DND-41 (cell line): ENCODE measurements at places on chromosomes 13 and 19.

GRCh38 chr13:27770809-27771208, 21.5 kb upstream of the GSX1 start:
- peak; percentile 54 for DNase-seq

DNA sequence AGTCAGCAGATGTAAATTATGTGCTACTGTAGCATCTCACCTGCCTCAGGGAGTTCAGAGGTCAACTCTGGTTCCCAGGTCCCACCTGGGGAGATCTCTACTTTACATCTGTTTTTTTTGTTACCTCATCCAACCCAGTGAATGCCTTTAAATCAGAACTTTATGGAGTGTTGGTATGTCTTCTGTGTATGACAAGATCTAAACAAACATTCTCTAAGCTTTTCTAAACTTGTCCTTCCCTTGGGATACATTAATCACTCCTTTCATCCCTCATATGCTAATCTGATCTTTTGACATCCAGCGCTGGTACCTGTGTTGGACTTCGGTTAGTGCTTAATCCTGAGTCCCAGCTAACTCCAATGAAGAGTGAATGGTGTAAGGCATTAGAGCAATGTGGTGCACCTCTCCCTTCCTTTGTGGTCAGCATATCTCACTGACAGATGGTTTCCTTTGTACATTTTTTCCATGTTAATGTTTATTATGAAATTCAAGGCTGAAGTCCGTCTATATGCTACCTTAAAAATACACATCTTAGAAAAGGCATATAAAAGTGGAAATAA, 213.4 kb downstream of the ABCC4 start:
- no peak for DNase-seq

GRCh38 chr13:55069746-55070145, 2041.1 kb downstream of the OLFM4 start:
- DNase-seq: no peak

GRCh38 chr13:97344265-97345175, 89.4 kb upstream of the RAP2A start:
- DNase-seq: peak; percentile 48

DNA sequence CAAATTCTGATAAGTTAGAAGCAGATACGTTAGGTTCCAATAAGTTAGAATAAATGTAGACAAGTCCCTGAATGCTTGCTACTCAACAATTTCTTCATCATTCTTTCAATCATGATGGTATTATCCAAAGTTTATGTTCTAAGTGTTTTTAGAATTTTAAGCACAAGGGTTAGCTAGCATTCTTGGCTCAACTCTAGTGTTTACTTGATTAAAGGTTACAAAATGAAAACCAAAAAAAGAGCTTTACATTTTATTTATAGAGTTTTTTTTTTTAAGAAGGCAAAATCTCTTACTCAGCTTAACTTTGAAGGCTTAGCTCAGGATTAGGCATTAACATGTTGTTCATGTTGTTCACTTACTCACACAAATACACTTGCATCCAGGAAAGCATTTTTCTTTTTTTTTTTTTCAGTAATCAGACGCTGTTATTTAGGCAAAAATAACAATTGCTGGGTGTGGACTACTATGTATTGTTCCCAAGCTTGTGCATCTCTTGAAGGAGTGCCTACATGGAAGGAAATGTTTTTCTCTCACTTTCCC, 420.6 kb downstream of the DCT start:
- DNase-seq: no peak

DNA sequence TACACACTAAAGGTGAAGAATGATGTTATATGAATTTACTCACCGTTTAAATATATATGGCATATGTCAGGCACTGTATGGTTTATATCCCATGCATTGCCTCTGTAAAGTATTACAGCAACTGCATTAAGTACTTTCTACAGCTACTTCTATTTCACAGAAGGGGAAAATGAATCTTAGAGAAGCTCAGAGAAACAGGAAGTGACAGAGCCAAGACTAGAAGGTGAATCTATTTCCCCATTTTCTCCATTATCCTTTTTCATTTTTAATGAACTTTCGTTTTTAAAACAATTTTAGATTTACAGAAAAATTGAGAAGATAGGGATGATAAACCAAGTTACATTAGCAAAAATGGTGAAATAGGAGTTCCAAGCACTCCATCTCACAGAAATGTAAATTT, 863.3 kb downstream of the UQCRFS1 start:
- DNase-seq: no peak

DNA sequence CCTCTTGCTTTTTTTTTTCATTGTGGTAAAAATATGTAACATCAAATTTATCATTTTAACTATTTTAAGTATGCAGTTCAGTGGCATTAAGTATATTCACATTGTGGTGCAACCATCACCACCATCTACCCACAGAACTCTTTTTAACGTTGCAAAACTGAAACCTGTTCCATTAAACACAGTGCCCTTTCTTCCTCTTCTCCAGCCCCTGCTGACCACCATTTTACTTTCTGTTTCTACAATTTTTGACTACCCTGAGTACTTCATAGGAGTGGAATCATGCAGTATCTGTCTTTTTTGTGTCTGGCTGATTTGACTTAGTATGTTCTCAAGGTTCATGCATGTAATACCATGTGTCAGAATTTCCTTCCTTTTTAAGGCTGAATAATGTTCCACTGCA, 153.1 kb downstream of the FGF9 start:
- no peak for DNase-seq

- DNase-seq: peak; percentile 8
Observed at GRCh38 chr13:25085125-25085742, 10.7 kb upstream of the PABPC3 start.

DNA sequence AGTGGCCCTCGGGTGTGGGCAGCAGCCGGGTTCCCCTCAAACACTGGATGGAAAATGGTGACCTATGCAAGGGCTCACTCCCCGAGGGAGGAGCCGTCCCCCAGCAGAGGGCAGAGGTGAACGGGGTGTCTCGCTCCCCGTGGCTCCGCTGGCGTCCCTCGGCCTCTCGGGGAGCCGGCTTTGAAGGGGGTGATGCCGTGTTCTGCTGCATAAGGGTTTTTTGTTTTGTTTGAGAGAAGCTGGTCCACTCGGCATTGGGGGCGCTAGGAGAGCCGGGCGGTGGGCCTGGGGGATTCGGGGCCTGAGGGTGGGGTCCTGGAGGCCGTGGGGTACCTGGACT, 4.0 kb downstream of the EFNA2 start:
- no peak for DNase-seq

GRCh38 chr13:44818428-44818827, 170.8 kb downstream of the NUFIP1 start:
- DNase-seq: no peak

GRCh38 chr13:109389892-109390345, 396.5 kb downstream of the IRS2 start:
- no peak for DNase-seq

GRCh38 chr19:8045872-8046568, 6.5 kb upstream of the CCL25 start:
- no peak for DNase-seq

GRCh38 chr19:18393836-18394235, 3.6 kb downstream of the LRRC25 start:
- DNase-seq: no peak

DNA sequence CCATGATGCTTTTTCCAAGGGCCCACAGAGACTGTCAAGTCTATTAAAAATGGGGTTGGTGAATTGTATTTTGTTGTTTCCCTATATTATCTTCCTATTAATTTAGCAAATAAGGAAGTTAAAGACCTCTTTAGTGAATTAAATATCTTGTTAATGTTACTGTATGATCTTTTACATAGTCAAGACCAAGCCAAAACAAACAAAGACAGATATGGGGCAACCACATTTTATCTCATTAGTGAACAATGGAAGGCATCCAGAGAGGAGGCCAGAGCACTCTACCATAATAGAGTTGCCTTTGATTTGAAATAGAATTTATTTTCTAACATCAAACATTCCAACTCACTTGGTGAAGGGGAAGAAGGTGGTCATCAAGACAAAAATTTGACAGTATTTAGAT, 169.4 kb downstream of the B3GLCT start:
- no peak for DNase-seq

DNA sequence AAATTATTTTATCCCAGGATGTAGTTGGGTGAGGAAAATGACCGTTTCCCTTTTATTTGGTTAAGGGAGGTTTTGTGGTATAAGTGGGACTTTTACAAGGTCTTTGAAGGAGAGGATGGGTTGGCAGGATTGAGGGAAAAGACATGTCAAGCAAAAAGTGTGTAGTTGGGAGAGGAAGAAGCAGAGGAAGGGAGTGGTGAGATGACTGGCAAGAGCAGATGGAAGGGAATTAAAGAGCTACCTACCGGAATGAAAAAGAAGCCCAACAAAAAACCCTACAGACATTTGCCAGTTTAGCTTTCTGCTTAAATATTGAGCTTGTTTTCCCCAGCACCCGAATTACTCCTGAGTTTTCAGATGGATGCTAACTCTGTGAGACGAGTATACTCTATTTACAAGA, 19.6 kb downstream of the FRY start:
- no peak for DNase-seq

DNA sequence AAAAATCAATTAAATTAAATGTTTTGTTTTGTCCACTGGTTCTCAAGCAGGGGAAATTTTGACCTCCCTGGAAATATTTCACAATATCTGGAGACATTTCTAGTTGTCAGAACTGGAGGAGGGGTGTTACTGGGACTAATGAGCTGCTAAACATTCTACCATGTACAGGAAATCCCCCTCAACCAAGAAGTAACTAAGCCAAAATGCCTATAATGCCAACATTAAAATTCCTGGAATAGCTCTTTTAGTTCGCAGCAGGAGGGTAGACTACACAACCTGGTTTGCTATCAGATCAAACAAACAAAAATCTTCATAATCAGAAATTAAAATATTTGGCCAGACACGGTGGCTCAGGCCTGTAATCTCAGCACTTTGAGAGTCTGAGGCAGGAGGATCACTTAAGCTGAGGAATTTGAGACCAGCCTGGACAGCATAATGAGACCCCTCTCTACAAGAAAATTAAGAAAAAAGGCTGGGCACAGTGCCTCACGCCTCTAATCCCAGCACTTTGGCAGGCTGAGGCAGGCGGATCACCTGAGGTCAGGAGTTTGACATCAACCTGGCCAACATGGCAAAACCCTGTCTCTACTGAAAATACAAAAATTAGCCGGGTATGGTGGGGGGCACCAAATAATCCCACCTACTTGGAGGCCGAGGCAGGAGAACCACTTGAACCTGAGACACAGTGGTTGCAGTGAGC, 13.7 kb upstream of the SMARCA4 start:
- no peak for DNase-seq

DNA sequence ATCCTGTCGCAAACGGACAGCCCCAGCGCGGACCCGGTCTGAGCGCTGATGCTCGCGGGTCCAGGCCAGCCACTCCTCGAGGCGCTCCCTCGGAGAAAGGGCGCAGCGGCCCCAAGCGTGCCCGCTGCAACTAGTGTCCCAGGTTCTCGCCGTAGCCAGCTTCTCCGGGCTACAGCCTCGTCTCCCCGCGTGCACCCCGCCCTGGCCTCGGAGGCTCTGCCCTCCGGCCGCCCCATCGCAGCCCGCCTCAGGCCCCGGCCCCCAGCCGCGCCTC, 487 bp downstream of the FLT1 start:
- DNase-seq: no peak
